GM12878 (cell line): ENCODE measurements at places on chromosomes 6 and 20. TPM values are rescaled to one million over a fixed set of nuclear protein-coding genes. Genes with fewer than 3 reads are reported as not detected.

Gene RUNX2
- total RNA-seq: 0.61 and 0.77 TPM in 2 replicates

Gene KHDRBS2
- total RNA-seq: not detected in 2 replicates

GRCh38 chr20:56382696-56383095, 9.3 kb downstream of the AURKA start:
- H3K36me3 ChIP-seq: peaks cover 38% of the 10 kb centered on the region
- no peaks in the 10 kb centered on the region for H3K27me3 ChIP-seq
- no peak for DNase-seq
- H3K4me1 ChIP-seq: no peaks in the 10 kb centered on the region
- no peak overlapping the region for H3K27ac ChIP-seq

GRCh38 chr6:94636780-94637385, 940.5 kb upstream of the MANEA start:
- no peak overlapping the region for H3K4me3 ChIP-seq
- no peaks in the 10 kb centered on the region for H3K27me3 ChIP-seq
- no peaks in the 10 kb centered on the region for H3K36me3 ChIP-seq
- no peak overlapping the region for H3K27ac ChIP-seq

GRCh38 chr6:57135885-57136284, 36.2 kb upstream of the BAG2 start:
- H3K36me3 ChIP-seq: 0 out of 2 replicates have a peak, but pooled peaks cover 5% of the 10 kb centered on the region
- no peaks in the 10 kb centered on the region for H3K4me1 ChIP-seq
